ENCODE measurements at places on chromosomes 5 and 9.

- no peak for DNase-seq
Measured at GRCh38 chr5:125261505-125262250, 515.2 kb upstream of the ZNF608 start.

GRCh38 chr5:150583541-150584225 lies 56.8 kb upstream of the SYNPO start:
- DNase-seq: no peak

GRCh38 chr5:458547-459353 lies 15.8 kb downstream of the EXOC3 start:
- no peak for DNase-seq

GRCh38 chr5:81631124-81631523 lies 119.8 kb downstream of the SSBP2 start:
- no peak for DNase-seq

DNA sequence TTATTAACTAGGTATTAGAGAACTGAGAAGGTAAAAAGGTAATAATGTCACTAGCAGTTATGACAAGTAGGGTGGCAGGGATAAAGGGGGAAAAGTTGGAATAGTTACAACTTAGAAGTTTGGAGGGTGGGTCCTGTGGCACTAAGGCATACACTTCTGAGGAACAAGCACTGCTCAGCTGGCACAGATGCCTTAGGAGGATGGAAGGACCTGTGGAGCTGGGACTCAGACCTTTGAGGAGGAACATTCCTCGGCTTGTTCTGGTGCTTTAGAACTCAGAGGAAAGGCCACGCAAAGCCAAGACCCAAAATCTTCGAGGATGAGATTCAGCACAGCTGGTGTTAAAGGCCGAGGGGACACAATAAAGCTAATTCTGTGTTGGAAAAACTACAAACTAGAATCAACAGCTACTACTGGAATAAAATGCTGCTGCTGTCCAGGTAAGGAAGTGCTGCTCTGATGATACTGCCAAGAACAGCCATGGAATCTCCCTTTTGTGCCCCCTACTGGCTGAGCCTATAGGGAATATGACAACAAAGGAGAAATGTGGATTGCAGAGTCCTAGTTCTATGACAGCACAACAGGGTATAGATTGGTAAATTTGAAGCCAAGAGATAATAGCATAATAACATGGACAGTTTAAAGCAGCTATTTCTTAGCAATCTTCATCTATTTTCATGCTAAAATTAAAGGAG lies 126.7 kb downstream of the SLC25A46 start:
- DNase-seq: no peak

DNA sequence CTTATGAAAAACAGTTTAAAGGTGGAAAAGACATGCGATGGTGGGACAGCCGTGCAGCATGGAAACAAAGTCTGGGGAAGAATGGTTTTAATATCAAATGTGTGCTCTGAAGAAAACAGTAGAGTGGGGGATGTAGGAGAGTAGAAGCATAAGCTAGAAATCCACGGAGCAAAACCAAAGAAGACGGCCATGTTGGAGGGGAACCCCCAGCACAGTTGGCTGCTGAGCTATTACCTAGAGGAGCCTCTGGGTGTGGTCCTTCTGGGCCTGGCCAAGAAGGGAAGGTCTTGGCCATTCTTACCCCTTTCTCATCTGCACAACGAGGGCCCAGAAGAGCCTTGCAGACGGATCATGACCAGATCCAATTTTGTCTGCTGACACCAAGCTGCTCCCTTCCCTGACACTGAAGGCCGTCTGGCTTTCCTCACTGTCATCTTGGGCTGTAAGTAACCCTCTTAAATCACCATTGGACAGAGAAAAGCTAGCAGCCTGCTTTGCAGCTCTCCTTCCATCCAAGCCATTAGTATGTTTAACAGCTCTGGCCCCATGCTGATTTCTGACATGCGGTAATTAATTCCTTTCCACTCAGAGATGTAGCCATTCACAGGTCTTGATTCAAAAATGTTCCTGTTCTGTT lies 189.5 kb downstream of the SEC61B start:
- no peak for DNase-seq

DNA sequence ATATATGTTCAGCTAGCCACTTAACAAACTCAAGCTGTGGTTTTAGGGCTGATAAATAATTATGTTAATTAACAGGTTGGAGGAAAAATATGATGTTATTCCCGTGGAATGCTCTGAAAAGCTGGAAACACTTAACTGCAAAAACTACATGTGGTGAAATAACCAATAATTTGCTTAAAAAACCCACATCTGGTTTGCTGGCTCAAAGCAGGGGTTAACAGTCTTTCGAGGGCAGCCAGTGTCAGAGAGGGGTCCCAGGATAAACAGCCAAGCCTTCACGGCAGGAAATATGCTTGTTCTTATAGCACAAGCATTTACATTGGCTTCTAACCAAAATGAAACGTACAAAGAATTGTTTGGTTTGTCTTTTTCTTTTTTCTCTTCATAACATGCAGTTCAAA lies 254.0 kb upstream of the GAS1 start:
- DNase-seq: no peak

GRCh38 chr5:38916802-38917201 lies 71.0 kb downstream of the OSMR start:
- DNase-seq: no peak

DNA sequence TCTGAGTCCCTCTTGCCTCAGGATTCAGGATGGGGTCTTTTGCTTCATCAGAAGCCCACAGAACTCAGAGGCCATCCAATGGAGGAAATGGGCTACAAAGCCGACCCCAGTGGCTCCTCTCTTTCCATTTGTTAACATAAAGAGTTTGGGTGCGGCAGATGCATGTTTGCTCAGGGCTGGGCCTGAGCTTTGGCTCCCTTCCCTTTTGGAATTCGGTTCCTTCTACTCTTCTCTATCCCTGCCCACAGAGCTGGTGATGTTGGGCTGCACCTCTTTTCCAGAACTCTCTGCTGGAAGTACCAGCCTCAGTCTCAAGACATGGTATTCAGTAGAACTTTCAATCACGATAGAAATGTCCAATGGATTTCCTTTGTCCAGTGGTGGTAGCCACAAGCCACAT lies 66.9 kb upstream of the AGXT2 start:
- no peak for DNase-seq

GRCh38 chr9:105690742-105691141 lies 3.6 kb upstream of the TMEM38B start:
- DNase-seq: no peak

DNA sequence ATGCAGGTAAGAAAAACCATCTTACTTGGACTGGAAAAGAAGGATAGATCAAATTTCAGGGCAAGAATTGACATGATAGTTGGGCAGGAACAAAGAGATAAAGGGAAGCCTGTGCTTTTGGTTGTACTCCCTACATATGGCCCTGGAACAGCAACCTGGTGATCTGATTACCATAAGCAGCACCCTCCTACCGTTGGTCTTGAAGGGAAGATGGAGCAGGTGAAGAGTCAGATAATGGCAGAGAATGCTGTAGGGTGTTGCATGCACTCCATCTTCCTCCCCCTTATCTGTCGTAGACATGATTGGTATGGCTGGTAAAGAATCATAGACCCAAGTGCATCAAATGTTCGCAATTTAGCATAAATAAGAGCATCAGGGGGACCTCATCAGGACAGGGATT lies 4.7 kb downstream of the IRGM start:
- DNase-seq: no peak

DNA sequence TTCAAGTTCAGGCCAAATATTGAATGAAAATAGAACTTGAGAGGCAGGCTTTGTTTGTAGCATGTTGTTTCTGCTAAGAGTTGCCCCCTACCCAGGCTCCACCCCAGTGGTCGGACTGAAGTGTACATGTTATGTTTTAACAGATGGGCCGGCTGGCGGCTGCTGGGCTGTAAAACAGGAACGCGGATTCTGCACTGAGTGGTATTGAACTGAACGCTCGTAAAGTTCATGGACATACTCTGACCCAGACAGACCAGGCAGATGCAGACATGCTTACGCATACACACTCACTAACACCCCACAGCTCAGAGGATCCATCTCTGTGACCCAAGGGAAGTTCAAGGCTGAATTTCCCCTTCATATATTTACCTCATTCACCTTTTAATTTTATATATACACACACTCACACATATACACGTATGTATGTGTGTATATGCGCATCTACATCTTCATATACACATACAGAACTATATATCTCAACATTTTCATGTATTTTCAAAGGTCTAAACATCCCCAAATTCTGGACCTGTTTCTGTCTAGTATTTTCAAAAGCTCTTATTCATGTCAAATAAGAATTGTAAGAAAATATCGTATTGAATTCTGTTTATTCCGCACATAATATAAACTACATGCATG lies 1.4 kb downstream of the MARCHF3 start:
- DNase-seq: no peak

GRCh38 chr9:2729003-2729402 lies 11.7 kb downstream of the KCNV2 start:
- no peak for DNase-seq

DNA sequence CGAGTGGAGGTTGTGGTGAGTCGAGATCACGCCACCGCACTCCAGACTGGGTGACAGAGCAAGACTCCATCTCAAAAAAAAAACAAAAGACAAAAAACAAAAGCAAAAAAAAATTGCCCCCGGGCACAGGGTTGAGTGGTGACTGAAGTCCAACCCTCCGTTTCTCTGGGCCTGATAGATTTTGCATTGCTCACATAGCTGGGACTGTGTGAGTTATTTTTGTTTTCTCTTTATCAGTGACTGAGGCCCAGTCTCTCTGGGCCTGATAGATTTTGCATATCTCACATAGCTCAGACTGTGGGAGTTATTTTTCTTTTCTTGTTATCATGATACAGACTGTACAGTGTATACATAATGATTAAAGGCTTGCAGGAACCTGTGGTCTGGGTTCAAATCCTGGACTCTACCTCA lies 2.6 kb upstream of the SLC28A3 start:
- DNase-seq: no peak

GRCh38 chr9:70441622-70442021 lies 27.2 kb upstream of the KLF9 start:
- no peak for DNase-seq

- no peak for DNase-seq
Measured at GRCh38 chr5:52878656-52879055, 90.9 kb downstream of the ITGA1 start.

DNA sequence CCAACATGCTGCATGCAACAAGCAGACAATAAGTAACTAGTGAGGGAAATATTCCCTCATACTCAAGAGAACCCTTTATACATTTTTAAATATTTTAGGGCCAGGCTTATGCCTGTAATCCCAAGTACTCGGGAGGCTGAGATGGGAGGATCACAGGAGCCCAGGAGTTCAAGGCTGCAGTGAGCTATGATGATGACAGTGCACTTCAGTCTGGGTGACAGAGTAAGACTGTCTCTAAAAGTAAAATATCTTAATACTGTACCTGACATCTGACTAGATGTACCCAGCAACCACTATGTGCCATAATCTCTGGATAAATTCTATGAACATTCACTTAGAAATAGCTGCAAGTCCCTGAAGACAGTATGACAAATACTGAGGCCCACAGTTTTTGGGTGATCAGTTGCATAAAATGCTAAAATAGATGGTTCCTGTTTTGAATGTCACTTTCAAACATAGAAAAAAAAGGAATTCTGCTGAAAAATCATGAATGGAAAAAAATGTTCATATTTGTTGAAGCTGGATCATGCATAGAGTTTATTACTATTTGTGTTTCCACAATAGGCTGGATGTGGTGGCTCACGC lies 2.0 kb upstream of the C5orf15 start:
- DNase-seq: no peak

DNA sequence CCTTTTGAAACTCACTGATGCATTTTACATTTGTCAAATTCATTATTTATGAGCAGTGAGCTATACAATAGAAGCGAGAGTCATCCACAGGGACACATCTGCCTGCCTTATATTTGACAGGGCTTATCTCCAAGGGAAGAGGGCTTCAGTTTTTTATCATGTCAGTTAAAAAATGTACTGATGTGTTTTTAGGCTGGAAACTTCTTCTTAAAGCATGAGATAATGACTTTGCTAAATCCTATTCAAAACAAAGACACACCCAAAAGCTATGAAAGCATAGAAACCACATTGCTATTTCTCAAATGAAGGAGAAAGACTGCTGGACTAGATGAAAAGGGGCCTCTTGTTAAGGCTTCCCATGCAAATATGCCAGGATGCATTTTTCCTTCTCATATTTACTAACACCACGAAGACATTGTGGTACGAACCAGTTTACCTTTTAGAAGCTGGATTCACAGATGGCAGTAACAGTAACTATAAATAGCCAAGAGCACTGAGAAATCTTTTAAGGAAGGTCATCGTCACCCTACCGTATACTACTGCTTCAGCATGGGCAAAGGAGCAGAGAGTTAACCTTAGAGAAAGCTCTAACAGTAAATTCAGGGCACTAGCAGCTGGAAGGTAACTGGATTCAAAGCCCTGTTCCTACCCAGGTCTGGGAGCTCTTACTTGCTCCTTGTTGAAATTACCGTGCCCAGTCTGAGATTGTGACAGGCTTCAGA lies 86.3 kb upstream of the IFNK start:
- no peak for DNase-seq

DNA sequence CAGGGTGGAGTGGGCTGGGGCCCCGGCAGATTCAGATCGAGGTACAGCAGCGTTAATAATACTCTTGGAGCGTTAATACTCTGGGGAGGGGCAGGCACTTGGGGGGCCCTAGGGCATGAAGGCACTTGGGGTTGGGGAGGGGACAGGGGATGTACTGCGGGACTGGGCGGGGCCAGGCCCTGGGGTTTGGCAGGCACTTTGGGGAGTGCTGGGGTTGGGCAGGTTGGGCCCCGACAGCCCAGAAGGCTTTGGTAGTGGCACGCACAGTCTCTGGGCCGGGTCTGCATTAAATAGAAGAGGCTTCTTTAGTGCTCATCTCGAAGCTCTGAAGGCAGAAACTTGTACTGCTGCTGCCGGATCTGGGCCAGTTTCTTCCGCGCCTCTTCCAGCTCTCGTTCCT lies 7.8 kb upstream of the TPM2 start:
- DNase-seq: no peak

- no peak for DNase-seq
Measured at GRCh38 chr5:175741556-175741955, 83.7 kb downstream of the HRH2 start.

DNA sequence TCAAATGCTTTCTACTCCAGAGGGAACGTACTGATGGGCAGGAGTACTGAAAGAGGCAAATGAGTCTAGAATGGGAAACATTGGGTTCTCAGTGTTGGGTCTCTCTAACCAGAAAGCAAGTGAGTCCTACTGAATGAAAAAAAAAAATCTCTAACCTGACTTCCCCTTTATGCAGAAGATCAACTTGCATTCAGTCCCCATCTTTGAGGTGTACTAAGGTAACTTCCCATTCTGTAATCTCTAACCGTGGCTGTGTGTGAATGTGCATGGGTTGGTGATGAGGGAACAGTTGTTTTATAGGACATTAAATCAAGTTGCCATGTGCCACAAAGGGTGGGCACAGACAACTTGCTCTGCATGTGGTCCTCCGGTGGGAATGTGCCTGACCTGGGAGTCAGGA lies 264.6 kb upstream of the CLINT1 start:
- DNase-seq: no peak
